ENCODE measurements at places on chromosomes 4 and X. TPM values are rescaled to one million over a fixed set of nuclear protein-coding genes. Genes with fewer than 3 reads are reported as not detected.

The GNRHR gene
- total RNA-seq = not detected

DNA sequence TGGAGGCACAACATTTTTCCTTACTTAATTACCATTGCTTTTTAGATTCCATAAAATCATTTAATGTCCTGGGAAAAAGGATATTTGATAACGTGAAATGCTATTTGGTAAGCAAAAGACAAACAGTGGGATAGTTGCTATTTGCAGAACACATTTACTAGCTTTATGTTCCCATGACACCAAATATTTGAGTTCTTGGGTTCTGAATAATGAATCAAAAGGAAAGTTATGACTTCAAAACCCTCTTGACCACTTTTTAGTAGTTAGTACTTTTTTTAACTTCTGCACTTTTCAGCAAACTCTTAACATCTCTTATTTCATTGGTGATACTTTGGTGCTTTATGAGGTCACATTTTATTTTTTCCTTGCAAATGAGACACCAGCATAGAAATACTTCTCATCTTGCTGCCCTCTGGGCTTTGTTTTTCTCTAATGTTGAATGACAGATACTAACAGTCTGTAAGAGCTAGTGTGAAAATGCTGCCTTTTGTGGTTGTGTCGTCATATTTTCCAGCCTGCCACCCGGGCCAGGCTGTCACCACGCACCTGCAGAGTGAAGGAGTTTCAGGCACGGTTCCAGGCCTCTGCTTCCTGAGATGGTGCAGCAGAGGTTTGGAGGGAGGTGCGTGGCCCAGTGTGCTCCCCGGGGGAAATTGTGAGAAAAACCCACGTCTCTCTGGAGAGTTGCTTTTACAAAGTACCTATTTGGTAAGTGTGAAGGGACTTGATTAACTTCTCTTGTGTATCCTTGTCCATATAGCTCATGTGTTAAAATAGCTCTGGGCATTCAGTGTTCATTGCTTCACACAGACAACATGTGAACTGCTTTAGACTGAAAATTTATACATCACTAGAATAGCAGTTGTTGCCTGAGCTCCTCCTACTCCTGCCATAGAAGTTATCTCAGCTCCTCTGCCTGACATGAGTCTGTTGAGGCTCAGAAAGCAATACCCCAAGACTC lies 34.7 kb downstream of the MSL3 start:
- H3K36me3 ChIP-seq = no peaks in the 10 kb centered on the region
- H3K4me3 ChIP-seq = no peak overlapping the region
- no peak for DNase-seq
- H3K27me3 ChIP-seq = no peaks in the 10 kb centered on the region
- H3K27ac ChIP-seq = no peak overlapping the region
- no peaks in the 10 kb centered on the region for H3K4me1 ChIP-seq

The PDGFRA gene
- total RNA-seq = 3.4 TPM

DNA sequence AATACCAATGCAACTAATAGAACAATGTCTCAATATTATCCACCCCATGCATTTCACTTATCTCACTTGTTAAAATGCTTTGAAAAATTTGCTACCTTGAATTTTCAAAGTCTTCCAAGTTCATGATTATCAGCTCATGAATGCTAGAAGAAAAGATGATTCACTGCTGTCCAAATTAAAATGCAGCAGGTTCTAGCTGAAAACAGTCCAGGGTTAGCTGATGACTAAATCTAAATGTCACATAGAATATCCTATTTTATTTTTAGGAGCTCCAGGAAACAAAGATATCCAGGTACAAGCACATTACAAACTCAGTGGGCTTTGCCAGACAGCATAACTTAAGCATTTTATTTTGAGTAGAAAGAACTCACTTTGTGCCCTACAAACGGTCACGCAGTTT lies 38.0 kb upstream of the SPARCL1 start:
- H3K27me3 ChIP-seq = no peaks in the 10 kb centered on the region
- H3K36me3 ChIP-seq = no peaks in the 10 kb centered on the region
- no peaks in the 10 kb centered on the region for H3K4me1 ChIP-seq
- no peak for DNase-seq
- H3K27ac ChIP-seq = no peak overlapping the region
- no peak overlapping the region for H3K4me3 ChIP-seq

DNA sequence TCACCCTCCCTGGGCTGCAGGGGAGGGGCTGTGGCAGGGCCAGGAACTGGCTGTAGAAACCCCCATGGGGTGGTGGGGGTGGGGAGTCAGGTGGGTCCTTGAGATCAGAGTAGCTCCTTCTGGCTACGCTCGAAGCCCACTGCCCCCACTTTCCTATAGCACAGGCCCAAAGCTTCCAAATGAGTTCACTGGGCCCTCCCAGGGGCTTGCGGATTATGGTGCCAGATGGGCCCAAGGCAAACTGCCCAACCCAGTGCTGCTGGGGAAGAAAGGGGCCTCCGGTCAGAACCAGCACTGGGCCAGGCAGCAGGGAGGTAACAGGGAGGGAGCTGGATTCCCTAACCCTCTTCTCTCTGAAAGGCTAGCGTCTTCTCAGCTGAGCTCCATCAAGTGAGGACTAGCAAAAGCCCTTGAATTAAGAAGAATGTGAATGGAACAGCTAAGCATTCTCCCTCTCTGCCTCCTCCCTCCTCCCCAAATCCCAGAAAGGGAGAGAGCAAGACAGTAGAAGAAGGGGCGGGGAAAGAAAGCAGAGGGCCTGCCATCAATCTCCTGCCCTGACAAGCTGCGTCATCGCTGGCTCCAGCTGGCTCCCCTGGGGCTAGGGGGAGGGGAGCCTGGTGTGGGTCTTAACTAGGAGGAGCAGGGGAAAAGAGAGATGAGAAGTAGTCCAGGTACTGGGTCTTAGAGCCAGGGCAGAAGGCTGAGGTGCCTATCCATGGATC lies 34.7 kb downstream of the FRMPD3 start:
- H3K27me3 ChIP-seq = no peaks in the 10 kb centered on the region
- H3K27ac ChIP-seq = no peak overlapping the region
- H3K4me1 ChIP-seq = no peaks in the 10 kb centered on the region
- no peak overlapping the region for H3K4me3 ChIP-seq

- no peak overlapping the region for H3K4me3 ChIP-seq
- no peaks in the 10 kb centered on the region for H3K36me3 ChIP-seq
- H3K4me1 ChIP-seq = peaks cover 3% of the 10 kb centered on the region
- DNase-seq = no peak
- no peak overlapping the region for H3K27ac ChIP-seq
Observed at GRCh38 chr4:73945674-73946449, 36.0 kb downstream of the PF4 start.

DNA sequence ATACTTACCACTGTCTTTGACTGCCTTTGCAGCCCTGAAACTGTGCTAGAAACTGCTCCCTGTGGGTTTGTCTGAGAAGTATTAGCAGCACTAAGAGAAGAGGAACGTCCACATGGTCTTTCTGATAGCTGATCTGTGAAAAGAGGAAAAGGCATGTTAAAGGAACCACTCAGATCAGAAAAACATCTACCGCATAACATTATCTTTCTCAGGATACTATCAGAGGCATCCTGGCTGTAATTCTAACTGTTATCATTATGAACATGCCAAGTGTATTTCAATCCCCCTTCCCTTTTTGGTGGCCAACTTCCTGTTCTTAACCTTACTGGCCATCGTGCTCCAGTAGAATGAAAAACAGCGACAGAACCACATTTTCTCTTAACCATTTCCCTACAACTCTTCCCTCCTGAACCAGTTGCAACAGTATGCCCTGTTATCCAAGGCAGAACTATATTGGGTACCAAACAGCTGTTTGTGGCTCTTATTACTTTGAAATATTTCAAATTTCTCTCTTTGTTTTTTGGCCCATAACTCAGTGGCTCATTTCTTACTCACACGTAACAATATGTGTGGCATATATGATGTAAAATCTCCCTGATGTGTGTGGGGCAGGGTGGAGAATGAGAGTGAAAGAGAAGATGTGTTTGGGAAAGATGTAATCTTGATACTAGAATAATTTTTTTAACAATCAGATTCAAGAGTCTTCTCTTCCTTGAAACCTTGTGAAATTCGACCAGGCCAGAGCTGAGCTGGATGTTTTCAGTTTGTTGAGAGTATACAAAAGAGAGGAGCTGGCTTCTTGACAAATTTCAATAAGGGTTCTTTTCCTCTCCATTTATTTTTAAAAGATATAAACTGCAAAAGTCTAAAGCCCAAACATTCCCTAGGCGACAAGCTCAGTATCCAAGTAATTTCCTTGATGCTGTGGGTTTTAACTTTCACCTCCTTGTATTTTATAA lies 35.2 kb downstream of the ARHGEF6 start:
- DNase-seq = no peak
- H3K27ac ChIP-seq = no peak overlapping the region
- H3K4me1 ChIP-seq = no peaks in the 10 kb centered on the region
- H3K4me3 ChIP-seq = no peak overlapping the region

The TMPRSS11B gene
- total RNA-seq = not detected
